ENCODE measurements at places on chromosomes 5 and 9. TPM values are rescaled to one million over a fixed set of nuclear protein-coding genes. Genes with fewer than 3 reads are reported as not detected.
A peak's percentile ranks its signal among the peaks of the same experiment; 100 is the strongest.

GRCh38 chr9:112864403-112864802, 26.3 kb downstream of the SLC46A2 start:
- no peak for DNase-seq

- DNase-seq: no peak
Measured at GRCh38 chr9:26292943-26293342, 599.7 kb downstream of the CAAP1 start.

GRCh38 chr5:116696366-116696765, 121.7 kb upstream of the SEMA6A start:
- peak; percentile 92 for DNase-seq

DNA sequence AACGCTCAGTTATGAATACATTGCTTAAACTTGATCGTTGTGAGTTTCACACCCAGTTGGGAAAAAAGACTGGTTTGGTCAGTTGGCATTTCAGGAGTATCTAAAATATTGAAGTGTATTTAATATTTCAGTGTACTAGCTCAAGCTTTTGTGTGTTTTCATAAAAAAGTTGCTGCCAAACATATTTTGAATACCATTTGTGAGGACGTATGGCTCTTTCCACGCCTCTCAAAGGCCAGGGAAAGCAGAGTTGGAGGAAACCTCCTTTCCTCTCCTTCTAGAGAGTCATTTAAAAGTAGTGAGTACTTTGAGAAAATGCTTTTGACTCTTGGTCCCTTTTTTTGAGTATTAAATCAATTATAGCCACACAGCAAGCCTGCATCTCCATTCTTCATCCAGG, 43.2 kb upstream of the ANKRD33B start:
- DNase-seq: peak; percentile 82

DNA sequence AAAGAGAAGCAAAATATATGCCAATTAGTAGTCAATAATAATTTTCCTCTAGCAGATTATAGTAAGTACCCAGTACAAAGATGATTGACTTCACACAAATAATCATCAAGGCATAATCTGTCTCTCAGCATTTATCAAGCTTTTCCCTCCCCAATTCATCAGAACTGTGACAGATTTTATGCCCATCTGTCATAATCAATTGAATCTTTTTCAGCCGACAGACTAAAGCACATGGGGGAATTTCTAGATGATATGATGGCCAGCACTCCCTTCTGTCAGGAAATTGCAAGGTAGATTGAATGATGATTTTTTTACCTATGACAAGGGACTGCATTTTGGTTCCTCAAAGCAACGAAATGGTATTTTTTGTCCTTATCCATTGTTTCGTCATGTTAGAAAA, 227.1 kb upstream of the CYLC2 start:
- DNase-seq: no peak

GRCh38 chr5:162888268-162888667, 549.1 kb upstream of the CCNG1 start:
- no peak for DNase-seq

- DNase-seq: no peak
Measured at GRCh38 chr5:1659100-1659981, 135.6 kb upstream of the LPCAT1 start.

- DNase-seq: no peak
Measured at GRCh38 chr5:7884491-7885267, 15.7 kb downstream of the MTRR start.

GRCh38 chr5:139021346-139021745, 146.2 kb upstream of the LRRTM2 start:
- no peak for DNase-seq

DNA sequence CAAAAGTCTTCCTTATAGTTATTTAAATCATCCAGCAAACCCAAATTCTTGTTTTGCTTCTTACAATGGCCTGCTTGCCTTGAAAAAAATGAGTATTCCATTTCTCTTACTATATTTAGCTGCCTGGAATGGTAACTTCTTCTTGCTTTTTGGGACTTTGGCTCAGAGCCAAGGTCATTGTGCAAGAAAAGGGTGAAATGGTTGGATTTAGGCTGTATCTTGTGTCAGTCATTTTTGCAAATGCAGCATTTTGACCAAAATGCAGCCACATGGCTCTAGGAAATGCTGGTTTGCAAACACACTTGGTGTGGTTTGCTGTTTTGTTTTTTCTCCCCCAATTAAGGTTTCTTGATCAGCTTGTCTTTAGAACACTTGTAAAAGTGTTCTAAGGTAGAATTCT, 133.3 kb upstream of the ELL2 start:
- peak; percentile 19 for DNase-seq

DNA sequence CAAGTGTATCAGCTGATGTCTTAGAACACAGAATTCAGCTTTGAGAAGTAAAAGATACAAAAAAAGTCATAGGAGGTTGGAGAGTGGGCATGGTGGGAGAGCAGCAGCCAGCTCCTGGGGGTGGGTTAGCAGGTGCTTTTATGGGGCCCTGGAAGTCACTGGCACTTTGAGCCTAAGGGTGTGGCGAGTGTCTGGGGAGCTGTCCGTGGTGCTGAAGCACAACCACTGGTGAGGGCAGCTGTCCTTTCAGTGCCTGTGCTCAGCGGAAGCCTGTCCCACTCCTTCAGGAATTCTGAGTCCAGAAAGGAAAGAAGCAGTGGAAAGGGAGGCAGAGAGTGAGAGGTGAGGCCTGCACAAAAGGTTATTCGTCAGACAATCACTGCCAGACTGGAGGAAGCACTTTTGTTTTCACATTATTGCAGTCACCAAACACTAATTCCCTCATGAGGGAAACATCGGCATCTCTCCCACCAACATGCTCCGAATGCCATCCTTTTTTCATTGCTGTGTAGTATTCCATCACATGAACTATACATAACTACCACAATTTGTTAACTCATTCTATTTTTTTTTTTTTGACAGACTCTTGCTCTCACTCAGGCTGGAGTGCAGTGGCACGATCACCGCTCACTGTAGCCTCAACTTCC, 59.4 kb upstream of the RAPGEF1 start:
- peak; percentile 59 for DNase-seq

- no peak for DNase-seq
Measured at GRCh38 chr5:107876906-107877305, 206.2 kb upstream of the EFNA5 start.

DNA sequence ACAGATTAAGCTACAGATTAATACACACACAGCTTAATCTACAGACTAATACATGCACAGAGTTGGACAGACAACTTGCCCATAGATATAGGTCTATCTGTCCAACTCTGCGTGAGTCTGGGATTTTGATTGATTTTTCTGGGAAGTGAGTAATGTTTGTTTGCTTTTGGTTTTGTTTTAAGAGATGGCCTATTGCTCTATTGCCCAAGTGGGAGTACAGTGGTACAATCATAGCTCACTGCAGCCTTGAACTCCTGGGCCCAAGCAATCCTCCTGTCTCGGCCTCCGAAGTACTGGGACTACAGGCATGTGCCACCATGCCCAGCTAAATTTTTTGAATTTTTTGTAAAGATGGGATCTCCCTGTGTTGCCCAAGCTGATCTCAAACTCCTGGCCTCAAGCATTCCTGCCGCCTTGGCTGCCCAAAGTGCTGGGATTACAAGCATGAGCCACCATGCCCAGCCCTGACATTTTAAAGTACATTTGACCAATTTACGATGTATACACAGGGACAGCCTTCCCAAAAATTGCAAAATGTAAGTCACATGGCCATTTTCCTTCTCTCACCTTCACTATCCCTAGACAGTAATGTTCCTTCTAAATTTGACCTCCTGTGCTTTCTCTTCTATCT, 50.8 kb downstream of the PAPPA start:
- DNase-seq: no peak

DNA sequence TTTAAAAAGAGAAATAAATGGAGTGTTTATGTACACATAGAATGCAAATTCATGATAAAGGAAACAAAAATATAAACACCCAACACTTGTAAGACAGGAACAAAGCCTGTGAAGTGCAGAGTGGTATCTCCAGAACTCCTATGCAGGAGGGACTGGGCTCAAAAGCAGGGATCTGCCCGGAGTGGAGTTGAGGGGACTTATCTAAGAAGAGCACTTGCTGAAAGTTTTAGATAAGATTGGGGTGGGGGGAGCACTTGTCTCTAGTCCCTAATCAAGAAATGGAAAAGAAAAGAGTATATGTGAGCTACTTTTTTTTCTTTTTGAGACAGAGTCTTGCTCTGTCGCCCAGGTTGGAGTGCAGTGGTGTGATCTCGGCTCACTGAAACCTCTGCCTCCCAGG, 840.4 kb downstream of the MAT2B start:
- no peak for DNase-seq

- no peak for DNase-seq
Measured at GRCh38 chr5:69136293-69136692, 30.7 kb upstream of the CCNB1 start.

- no peak for DNase-seq
Measured at GRCh38 chr9:13979941-13980318, 334.0 kb downstream of the NFIB start.

GRCh38 chr9:93091453-93092081, 4.5 kb upstream of the CARD19 start:
- DNase-seq: peak; percentile 55

DNA sequence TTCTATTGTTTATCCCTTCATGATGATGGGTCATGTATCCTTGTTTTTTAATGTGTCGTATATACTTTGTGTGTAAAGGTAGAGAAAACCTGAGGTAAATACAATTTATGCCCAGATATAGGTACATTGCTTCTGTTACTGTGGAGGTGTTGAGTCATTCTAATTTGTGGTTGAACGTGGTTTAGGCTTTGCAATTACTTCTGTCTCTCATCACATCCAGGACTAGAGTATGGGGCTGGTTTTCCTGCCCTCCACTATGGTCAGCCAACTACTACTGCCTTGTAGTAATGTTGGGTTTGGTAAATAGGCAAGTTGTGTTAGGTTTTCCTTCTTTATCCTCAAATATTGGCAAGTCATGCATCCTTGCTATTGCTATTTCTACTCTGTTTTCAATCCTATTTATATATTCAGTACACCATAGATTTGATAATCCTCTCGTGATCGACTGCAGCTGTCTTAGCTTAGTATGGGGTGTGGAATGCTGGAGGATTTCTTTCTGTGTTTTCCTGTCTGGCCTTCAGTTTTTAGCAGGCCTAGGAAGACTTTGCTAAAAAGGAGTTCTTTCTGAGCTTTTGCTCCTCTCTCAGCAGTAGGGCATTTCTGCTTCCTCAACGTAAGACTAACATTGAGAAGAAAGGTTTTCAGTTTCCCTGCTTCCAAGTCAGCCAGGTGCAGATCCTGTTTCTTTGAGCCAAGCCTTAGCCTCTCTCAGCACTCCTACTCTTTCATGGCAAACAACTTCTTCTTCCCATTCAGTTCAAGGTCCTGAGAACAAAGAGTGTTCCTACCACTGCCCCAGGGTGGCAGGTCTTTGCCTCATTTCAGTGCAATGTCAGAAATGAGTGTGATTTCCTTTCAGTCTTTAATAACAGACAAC, 844.4 kb upstream of the CDH18 start:
- DNase-seq: peak; percentile 40

- peak; percentile 49 for DNase-seq
Measured at GRCh38 chr9:130921300-130921988, 17.6 kb downstream of the FIBCD1 start.

GRCh38 chr9:134968823-134969090, 51.0 kb upstream of the FCN1 start:
- no peak for DNase-seq

DNA sequence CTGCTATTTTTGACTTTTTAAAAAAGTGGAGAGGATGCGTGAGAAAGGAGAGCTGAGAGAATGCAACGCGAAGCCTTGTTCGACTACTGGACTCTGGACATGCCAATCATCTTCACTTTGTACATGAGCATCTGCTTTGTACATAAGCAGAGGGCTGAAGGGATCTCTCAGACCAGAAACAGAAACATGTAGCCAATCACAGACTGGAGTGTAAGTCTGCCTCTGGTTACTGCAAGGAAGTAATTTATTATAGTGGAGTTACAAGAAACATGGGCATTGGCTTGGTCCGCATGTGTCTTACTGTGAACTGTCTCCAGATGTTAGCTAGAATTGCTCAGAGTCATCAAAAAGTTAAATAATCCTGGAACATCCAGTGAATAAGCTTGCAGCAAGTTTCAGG, 190.0 kb upstream of the GRAMD2B start:
- peak; percentile 20 for DNase-seq

DNA sequence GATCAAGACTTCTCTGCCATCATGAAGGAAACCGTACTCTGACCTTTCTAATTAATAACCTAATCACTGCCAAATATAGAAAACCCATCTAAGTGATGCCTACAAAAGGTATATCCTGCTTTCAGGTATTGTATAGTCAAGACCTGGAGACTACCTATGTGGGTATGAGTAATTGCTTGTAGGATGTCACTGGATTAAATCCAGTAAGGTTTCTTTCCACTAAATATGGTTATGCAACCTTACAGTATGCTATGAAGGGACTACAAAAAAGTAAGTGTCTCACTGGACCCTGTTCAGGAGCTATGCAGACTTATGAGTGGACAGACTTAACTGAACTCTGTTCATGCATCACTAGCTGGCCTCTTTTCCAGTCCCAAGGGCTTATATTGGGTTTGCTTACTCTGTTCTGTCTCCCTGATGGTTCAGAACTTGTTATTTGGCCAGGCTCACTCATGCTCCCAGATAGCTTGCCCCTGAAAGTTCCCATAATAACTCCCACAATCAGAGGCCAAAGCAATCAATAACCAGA, 51.1 kb downstream of the PDE6A start:
- no peak for DNase-seq

- no peak for DNase-seq
Measured at GRCh38 chr5:141915881-141916336, 7.8 kb upstream of the DELE1 start.

- no peak for DNase-seq
Measured at GRCh38 chr5:173675287-173675996, 59.0 kb upstream of the BOD1 start.

DNA sequence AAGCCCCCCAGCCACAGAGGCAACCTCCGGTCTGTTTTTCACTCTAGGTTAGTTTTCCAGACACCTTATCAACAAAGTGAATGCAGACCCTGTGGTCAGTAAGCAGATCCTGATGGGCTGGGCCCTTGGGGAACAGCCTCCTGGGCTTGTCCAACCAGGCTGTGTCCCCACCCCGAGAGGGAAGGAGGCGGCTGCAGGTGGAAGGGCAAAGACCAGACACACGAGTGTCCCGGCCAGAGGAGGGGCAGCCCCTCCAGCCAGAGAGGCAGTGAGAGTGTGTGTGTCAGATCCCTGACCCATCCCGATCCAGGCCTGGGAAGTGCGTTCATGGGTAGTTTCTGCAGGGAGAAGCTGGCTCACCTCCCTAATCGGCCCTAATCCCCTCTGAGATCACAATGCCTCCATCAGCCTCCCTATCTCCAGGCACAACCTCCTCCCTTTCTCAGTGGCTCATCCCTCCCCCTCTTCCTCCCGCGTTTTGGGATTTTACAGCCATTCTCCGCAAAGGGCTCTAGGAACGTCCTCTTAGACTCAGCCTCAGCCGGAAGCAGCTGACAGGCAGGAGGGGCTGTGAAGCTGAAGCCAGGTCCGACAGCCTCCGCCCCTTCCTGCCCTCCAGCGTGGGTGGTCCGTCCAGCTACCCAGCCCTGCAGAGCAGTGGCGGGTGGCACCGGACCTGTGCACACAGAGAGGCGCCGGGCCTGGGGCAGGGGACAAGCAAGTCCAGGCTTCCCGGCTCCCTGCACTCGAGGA, 9.7 kb downstream of the SLC12A7 start:
- peak; percentile 76 for DNase-seq

Gene C8G
- polyA plus RNA-seq: 0.98 TPM

Gene CCNI2
- polyA plus RNA-seq: 0.73 TPM

Gene CDHR2
- 0.18 TPM for polyA plus RNA-seq

Gene PCDHGA4
- 1.4 TPM for polyA plus RNA-seq

Gene CDC25C
- polyA plus RNA-seq: 4.3 TPM

Gene CYSRT1
- 5.6 TPM for polyA plus RNA-seq

Gene PCDHGA6
- 3.0 TPM for polyA plus RNA-seq

Gene RBM18
- 26.8 TPM for polyA plus RNA-seq

Gene PALM2AKAP2
- 12.5 TPM for polyA plus RNA-seq

Gene C5
- polyA plus RNA-seq: 9.4 TPM

Gene FAM151B
- polyA plus RNA-seq: 1.9 TPM

Gene HTR4
- polyA plus RNA-seq: not detected
